Fibroblast of lung (primary cell): ENCODE measurements at places on chromosomes 6 and 20. TPM values are rescaled to one million over a fixed set of nuclear protein-coding genes. Genes with fewer than 3 reads are reported as not detected.

SEL1L2 gene
- polyA plus RNA-seq = not detected in 2 replicates

TCP11 gene
- polyA plus RNA-seq = 0.16 and 0.24 TPM in 2 replicates

PLCB4 gene
- polyA plus RNA-seq = 7.3 and 8.2 TPM in 2 replicates

OPRL1 gene
- 0.17 and 0.49 TPM in 2 replicates for polyA plus RNA-seq

DNA sequence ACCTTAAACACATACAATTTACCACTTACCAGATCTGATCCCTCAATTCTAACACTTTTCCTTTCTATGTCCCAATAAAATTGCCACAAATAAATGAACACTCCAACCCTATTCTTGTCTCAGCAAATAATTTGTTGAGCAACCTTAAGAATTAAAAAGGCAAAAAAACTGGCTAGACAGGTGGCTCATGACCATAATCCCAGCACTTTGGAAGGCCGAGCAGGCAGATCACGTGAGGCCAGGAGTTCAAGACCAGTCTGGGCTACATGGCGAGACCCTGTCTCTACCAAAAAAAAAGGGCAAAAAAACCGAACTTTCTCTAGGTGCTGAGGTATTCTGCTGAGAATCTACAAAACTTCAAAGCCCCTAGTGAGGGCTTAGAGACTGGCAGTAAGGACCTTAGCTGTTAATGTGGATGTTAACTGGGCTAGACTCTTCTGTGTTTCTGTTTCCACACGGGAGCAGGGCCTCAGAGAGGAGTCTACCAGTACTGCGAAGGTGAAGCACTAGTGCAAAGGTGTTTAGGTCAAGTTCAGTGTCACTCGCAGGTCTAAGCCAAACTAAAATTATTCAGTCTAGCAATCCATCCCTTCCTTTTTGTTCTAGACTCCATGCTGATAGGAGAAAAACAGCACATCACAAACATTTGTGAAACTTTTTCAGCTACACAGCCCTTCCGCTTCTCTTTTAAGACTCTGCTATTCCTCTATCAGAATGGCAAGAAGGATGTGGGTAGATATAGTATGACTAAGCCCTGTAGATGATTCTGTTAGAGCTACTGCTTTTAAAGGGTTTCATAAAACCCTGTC lies 2.6 kb downstream of the FASTKD5 start:
- DNase-seq = peak; percentile 14

DNA sequence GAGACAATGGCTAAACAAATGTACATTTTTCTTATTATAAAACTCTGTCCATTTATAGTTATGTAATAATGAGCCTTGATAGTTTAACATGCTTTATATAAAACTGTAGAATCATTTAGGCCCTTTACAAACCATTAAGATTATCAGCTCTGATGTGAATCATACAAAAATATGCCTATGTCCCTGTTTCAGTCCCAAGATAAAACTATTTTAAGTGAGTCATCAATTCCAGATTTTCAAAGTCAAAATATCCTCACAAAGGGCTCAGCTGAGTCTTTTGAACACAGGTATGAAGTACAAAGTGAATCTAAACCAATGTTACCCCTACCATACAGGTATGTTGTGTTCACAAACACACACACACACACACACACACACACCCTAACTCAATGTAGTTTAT lies 88.0 kb downstream of the PTPRK start:
- DNase-seq = peak; percentile 53

GRCh38 chr6:43706788-43707187 lies 19.2 kb upstream of the MRPS18A start:
- DNase-seq = peak; percentile 65

GRCh38 chr6:125197795-125198269 lies 44.3 kb downstream of the TPD52L1 start:
- peak; percentile 55 for DNase-seq

DNA sequence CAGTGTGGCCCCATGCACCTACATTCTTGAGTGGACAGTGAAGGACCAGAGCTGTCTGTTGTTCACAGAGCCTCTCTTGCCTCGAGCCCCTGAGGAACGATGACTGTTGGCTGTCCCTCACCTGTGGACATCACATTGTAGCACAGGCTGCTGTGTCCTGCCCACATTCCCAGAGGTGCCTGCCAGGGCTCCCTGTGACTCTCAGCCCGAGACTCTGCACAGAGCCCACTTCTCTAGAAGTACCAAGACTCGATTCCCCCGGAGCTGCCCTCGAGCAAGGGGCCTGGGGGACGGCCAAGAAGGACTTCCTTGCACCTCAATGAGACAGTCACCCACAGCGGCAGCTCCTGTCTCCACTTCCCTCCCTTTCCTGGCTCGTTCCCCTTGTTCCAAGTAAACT lies 28.6 kb upstream of the DLGAP4 start:
- DNase-seq = no peak

- no peak for DNase-seq
Measured at GRCh38 chr6:65787787-65788186, 80.8 kb upstream of the EYS start.

GRCh38 chr6:105077596-105078385 lies 102.0 kb downstream of the POPDC3 start:
- DNase-seq = peak; percentile 70

DNA sequence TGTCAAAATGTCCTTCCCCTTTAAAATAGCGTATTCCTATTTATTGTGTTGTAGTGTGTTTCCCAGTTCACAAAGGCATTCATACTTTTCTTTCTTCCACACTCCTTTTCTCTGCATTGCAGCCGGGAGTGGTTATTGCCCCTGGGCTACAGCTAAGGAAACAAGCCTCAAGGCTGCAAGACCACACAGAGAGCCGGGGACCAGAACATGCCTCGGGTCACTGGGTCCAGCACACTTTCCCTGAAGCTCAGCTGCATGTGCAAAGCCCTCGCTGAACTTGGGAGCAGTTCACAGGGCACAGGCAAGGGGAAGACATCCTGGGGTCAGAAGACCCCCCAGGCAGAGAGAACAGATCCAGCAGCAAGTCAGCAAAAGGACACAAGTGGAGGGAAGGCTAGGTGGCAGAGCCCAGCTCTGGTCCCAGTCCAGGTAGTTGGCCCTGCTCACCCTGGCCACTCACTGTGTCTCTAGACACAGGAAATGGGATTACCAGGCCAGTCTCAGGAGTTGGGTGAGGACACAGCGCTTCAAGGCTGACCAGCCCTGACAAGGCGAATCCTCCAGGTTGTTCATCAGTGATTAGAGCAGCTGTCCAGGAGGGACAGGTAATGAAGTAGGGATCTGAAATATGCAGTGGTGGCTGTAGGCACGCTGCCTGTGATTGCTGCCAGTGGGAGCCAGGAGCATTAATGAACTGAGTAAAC lies 118.2 kb downstream of the CD83 start:
- no peak for DNase-seq

DNA sequence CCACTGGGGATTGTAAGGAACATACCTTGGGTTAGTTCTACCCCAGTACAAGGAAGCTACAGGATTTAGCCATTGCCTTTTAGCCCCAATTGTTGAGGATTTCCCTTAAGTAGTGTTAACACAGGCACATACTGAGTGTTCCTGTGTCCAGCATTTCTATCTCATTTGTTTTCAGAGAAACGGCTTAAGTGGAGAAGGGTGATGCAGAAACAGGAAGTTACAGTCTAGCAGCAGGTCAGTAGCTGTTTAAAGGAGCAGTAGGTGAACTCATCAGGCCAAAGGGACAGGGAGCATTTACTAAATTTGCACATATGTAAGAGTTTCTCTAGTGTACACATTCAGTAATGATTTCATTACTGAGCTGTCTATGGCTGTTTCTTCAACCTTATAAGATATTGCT lies 644.2 kb upstream of the GJE1 start:
- DNase-seq = no peak

GRCh38 chr6:149899486-149899885 lies 1.6 kb upstream of the RAET1E start:
- DNase-seq = no peak

DNA sequence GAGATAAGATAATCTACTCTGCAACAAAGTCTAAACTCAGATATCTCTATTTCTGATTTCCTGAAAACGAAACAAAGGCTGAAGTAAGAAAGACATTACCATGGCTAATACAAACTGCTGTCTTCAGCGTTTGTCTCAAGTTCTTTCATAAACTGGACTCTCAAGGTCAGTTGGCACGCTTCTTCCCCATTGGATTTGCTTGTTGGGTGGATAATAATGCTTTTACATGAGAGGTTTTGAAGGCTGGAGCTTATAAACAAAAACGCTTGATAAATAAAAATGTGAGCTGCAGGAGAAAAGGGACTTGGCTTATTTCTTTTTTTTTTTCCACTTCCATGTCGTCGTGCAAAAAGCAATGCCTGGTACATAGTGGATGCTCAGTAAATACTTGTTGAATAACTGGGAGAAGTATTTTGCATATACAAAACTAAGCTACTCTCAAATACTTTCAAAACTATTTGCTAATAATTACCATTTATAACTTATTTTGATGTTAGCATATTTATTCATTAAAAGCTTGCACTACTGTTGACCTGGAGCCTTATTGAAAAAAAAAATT lies 65.7 kb upstream of the EEF1A1 start:
- peak; percentile 36 for DNase-seq
